Activated CD8-positive, alpha-beta memory T cell treated with anti-CD3 and anti-CD28 coated beads for 1 hour (primary cell): ENCODE measurements at places on chromosomes 2 and 18.

DNA sequence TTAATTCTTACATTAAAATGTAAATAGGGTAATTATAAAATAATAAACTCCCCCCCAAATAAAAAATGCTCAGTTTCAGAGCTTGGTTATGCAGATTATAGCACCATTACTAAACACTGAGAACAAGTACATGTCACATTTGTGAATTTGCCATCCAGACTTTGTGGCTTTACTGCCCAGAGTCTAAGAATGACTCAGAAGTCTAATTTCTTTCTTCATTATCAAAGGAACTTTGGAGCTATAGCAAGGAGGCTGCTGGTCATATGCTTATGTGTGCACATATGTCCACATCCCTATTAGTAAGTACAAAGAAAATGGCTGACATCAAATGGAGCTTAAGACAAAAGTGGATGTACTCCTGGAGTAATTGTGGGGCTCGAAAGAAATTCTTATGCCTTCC, 248.5 kb upstream of the SESTD1 start:
- no peak for DNase-seq

DNA sequence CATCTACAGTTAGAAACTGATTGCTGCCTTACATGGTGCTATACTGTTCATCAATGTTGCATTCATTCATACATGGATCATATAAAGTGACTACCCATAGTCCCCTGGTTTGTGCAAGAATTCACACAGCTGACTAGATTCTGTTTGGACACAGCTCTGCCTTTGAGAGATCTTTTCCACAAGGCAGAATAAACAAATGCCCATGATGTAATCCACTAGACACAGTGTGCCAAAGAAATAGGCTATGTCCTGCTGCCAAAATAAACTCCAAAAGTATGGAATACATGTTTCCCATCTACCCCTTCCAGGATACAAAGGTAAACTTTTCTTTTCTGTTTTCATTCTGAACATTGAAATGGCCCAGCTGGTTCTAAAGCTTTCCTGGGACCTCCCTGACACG, 269.4 kb upstream of the CHAC2 start:
- no peak for DNase-seq

DNA sequence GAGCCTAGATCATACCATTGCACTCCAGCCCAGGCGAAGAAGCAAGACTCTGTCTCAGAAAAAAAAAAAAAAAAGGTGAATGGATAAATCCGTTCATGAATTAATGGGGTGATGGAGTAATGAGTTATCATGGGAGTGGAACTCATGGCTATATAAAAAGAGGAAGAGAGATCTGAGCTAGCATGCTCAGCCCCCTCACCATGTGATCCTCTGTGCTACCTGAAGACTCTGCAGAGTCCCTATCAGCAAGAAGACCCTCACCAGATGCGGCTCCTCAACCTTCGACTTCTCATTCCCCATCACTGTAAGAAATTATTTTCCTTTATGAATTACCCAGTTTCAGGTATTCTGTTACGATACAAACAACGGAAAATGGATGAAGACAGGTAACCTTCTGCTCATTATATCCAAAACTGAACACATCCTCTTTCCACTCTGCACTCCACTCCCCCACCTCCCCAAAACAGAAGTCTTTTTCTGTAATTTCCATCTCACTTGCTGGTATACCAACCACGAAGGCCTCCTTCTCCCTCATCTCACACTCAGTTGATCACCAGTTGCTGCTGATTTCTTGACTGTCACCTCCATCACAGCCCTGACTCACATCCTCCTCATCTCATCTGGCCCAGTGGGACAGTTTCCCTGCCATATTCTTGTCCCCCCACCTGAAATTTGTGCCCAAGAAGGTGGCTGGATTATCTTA, 8.8 kb downstream of the RETREG2 start:
- no peak for DNase-seq

DNA sequence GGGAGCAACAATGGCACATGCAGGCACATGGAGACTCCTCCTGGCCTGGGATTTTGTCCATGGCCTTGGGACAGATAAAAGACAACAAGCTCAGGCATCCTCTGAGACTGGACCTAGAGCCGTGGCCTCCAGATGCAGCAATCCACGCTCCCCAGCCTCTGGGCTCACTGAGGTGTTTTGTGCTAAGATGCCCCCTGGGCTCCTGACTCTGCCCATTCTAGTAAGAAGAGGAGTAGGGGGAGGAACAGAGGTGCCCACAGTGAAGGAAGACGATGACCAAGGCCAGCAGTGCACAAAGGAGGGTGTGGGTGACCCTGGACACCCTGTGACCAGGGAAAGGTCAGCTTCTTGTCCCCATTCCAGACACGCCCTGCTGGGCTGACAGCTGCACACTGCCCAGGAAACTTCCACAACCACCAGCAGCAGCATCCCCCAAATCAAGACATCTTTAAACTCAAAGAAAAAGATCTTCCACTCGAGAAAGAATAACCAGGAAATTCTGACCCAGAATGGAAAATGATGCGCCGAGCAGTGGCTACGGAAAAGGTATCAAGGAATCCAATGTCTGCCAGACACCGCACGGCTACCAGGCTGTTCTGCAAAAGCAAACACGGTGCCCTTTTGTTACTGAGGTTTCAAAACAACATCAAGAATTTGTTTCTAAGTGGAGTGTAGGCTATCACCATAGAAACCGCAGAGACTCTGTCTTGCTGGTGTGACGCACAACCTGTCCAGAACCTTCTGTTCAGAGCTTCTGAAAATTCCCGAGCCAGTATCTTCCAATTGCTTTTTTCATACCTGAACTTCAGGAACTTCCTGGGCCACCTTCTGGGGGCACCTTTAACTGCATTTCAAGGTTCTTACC, 65.5 kb downstream of the ZNF516 start:
- DNase-seq = no peak

DNA sequence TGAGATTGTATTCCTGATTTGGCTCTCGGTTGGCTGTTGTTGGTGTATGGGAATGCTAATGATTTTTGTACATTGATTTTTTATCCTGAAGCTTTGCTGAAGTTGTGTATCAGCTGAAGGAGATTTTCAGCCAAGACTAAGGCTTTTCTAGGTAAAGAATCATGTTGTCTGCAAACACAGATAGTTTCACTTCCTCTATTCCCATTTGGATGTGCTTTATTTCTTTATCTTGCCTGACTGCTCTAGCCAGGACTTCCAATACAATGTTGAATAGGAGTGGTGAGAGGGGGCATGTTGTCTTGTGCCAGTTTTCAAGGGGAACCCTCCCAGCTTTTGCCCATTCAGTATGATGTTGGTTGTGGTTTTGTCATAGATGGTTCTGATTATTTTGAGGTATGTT, 90.4 kb downstream of the CYP26B1 start:
- DNase-seq = no peak

- DNase-seq = no peak
Observed at GRCh38 chr2:72035518-72036172, 112.0 kb downstream of the CYP26B1 start.
